ENCODE measurements at places on chromosomes 7 and 10.

GRCh38 chr10:53701213-53701612, 928.6 kb upstream of the MBL2 start:
- no peak for DNase-seq

DNA sequence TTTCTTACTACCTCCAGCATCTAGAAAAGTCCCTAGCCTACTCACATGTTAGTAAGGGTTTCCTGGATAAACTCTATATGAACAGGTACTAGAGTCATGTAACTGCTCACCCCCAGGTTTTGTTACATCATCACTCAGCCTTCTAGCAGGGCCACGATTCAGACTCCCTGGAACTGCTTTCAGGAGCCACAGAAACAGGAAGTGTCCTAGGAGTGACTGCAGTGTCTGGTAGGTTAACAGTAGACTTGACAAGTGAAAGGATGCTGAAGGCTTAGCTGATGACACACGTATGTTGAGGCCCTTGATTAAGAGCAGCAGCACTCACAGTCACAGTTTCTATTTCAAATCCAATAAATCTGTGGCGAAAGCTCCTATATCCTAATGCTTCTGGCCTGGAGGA, 101.2 kb downstream of the DNMBP start:
- DNase-seq = no peak

DNA sequence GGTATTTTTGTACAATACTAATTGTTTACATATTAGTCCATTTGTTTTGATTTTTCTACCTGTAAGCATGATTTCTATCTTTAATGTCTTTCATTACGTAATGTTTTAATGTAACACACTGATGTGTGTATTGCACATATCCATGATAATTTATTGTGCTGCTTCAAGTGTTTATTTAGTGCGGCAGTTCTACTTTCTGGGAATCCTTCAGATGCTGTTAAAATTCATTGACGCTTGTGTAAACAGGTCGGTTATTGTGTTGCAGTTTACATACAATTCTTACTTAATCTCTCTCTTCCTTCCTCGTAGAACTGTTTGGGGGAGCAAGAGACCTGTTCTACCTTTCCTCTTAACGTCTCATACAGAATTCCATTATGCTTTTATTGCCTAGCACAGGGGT, 6.9 kb downstream of the TMEM60 start:
- DNase-seq = no peak

DNA sequence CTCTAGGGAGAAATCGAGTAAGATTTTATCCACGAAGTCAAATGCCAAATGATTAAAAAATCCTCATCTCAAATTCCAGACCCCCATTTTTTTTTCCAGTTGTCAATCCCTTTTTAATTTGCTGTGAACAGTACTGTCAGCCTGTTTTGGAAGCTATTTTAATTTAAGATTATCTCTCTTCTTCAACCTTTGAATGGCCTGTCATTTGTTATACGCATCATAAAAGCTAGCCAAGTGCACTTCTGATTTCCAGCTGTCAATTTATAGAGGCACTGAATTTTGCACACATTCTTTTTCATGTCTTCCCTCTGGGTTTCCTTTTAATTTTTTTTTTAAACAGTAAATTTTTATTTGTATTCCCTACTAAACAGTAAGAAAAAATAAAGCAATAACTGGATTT, 336.4 kb upstream of the HGF start:
- no peak for DNase-seq

GRCh38 chr10:121244818-121245217, 353.4 kb downstream of the FGFR2 start:
- DNase-seq = peak; percentile 82

DNA sequence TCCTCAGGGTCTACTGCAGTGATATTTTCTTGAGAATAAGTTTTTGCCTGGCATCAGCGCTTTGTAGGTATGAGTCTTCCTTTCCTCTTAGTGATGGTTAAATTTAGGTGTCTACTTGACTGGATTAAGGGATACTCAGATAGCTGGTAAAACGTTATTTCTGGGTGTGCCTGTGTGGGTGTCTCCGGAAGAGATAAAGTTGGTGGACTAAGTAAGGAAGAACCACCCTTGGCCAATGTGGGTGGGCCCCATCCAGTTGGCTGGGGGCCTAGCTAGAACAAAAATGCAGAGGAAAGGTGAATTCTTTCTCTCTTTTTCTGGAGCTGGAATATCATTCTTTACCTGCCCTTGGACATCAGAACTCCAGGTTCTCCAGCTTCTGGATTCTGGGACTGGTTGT, 138.8 kb downstream of the ADCYAP1R1 start:
- no peak for DNase-seq
